ENCODE measurements at places on chromosomes 2 and 18. TPM values are rescaled to one million over a fixed set of nuclear protein-coding genes. Genes with fewer than 3 reads are reported as not detected.

The OSBPL1A gene
- 55.1 TPM for total RNA-seq

The RPRD1A gene
- 104 TPM for total RNA-seq

The GPR35 gene
- 0.22 TPM for total RNA-seq

The EIF2AK2 gene
- 34.2 TPM for total RNA-seq

- no peaks in the 10 kb centered on the region for H3K4me1 ChIP-seq
- no peak overlapping the region for H3K4me3 ChIP-seq
- peaks cover 16% of the 10 kb centered on the region for H3K36me3 ChIP-seq
- H3K27me3 ChIP-seq, result no peaks in the 10 kb centered on the region
- DNase-seq, result no peak
Measured at GRCh38 chr2:57218206-57218605, 828.4 kb upstream of the VRK2 start.

DNA sequence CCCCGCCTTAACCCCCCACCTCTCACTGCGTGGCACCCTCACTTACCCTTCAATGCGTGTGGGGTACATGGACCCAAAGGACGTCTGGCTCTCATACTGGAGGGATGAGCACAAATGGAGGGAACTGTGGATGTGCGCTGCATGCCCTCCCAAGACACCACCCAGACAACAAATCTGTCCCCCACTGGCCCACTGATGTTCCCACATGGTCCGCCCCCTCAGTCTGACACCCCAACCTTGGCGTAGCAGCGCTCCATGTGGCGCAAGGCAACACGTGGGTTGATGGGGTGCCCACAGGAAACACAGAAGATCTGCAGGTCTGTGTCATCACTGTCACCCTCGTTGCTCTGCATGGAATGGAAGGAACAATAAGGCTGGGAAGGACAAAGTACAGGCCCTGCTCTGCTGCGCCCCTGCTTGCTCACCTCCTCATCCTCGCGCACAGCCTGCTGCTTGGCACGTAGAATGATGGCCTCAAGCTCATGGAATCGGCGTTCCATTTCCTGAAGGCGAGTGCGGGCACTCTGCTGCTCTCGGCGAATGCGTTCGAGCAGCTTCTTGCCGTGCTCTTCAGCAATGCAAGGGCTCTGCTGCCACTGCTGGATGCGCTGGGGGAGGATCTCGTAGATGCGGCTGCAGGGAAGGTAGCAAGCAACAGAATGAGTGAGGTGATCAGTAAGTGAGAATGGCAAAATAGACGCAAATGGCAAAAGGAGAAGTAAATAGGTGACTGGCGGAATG is 2.3 kb upstream of the MBD1 start:
- peaks cover 37% of the 10 kb centered on the region for H3K36me3 ChIP-seq
- no peaks in the 10 kb centered on the region for H3K27me3 ChIP-seq
- H3K4me1 ChIP-seq, result peaks cover 27% of the 10 kb centered on the region
- H3K27ac ChIP-seq, result no peak overlapping the region
- no peak overlapping the region for H3K4me3 ChIP-seq
- DNase-seq, result no peak

- peaks cover 5% of the 10 kb centered on the region for H3K36me3 ChIP-seq
- no peak overlapping the region for H3K4me3 ChIP-seq
- DNase-seq, result no peak
- no peaks in the 10 kb centered on the region for H3K4me1 ChIP-seq
- H3K27ac ChIP-seq, result no peak overlapping the region
- H3K27me3 ChIP-seq, result no peaks in the 10 kb centered on the region
Measured at GRCh38 chr2:130874512-130874911, 37.8 kb downstream of the ARHGEF4 start.

DNA sequence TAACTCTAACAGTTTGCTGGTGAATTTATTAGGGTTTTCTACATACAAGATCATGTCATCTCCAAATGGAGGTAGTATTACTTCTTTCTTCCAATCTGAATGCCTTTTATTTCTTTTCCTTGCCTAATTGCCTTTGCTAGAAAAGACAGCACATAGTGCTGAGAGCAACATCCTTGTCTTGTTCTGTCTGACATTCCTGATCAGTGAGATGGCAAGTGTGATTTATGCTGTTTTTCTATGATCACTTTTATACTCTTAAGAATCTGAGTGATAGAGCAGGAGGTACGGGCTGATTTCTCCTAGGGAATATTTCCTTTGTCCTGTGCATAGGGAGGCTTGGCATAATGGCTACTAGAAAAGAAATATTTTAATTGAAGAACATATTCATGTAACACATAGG is 17.3 kb downstream of the LYPD6B start:
- no peak overlapping the region for H3K4me3 ChIP-seq
- H3K27me3 ChIP-seq, result no peaks in the 10 kb centered on the region
- peaks cover 4% of the 10 kb centered on the region for H3K4me1 ChIP-seq
- no peak for DNase-seq
- H3K27ac ChIP-seq, result no peak overlapping the region

Measured in WTC11 (cell line).